ENCODE measurements at places on chromosomes 3 and 15.

GRCh38 chr3:160929595-160929994 lies 173.6 kb downstream of the PPM1L start:
- no peaks in the 10 kb centered on the region for H3K36me3 ChIP-seq
- H3K4me3 ChIP-seq, result no peak overlapping the region
- DNase-seq, result no peak
- H3K27me3 ChIP-seq, result no peaks in the 10 kb centered on the region

DNA sequence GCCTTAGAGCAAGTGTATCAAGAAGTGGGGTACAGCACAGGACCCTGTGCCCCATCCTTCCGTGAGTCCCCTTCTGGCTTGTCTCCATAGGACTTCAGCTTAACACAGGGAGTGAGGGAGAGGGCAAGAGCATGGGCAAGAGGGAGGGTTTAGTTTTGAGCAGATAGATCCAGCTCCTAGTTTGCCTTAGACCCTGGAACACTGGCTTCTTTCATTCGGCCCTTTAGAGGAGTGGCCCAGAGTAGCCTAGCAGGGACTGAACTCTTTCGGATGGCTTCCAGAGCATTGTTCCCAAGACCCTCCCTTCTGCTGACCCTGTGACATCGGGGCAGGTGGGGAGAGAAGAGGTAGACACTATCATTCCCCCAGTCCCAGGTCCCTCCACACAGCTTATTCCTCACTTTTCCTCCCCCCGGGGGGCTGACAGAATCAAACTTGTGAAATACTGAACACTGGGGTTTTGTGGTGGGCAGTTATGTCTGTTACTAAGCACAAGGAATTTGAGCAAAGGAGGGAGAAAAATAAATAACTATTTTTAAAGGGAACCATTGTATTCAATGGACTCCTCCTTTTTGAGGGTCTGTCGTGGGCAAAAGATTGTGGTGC lies 289.6 kb upstream of the C2CD4B start:
- H3K27ac ChIP-seq, result no peak overlapping the region
- no peak overlapping the region for H3K4me3 ChIP-seq
- H3K4me1 ChIP-seq, result no peaks in the 10 kb centered on the region
- H3K27me3 ChIP-seq, result no peaks in the 10 kb centered on the region

DNA sequence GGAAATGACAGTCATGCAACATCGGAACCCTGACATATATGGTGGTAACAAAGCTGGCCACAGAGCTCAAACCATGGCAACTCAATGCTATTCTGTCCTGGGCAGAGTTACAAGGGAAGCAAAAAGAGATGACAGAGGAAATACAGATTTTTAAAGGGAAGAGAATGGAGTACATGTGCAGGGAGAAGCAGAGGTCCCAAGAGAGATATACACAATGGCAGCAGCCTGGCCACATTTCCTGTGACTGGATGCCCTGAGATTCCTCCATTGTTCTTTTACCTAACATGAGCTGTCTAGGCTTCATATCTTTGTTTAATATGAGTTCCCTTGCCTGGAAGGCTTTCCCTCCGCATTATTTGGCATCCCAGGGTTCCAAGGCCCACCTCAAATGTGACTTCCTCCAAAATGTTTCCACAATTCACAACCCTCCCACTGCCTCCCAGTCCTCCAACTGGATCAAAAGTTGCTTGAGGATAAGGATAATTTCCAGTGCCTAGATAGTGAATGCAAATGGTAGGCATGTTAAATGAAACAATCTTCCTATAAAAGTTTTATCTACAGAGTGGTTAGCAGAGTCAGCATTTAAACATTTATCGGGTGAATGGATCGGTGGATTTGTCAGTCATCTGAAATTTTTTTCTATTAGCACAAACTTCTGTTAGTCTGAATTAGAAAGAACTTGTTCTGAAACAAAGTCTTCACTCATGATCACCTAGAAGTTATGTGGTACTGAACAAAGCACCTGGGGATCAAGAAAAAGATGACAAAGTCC lies 86.2 kb downstream of the DHX30 start:
- no peak overlapping the region for H3K27ac ChIP-seq
- no peak overlapping the region for H3K4me3 ChIP-seq

- H3K27me3 ChIP-seq, result no peaks in the 10 kb centered on the region
- no peak overlapping the region for H3K27ac ChIP-seq
- H3K36me3 ChIP-seq, result peaks cover 60% of the 10 kb centered on the region
- no peak overlapping the region for H3K4me3 ChIP-seq
Measured at GRCh38 chr15:65599677-65600076, 11.3 kb downstream of the INTS14 start.

DNA sequence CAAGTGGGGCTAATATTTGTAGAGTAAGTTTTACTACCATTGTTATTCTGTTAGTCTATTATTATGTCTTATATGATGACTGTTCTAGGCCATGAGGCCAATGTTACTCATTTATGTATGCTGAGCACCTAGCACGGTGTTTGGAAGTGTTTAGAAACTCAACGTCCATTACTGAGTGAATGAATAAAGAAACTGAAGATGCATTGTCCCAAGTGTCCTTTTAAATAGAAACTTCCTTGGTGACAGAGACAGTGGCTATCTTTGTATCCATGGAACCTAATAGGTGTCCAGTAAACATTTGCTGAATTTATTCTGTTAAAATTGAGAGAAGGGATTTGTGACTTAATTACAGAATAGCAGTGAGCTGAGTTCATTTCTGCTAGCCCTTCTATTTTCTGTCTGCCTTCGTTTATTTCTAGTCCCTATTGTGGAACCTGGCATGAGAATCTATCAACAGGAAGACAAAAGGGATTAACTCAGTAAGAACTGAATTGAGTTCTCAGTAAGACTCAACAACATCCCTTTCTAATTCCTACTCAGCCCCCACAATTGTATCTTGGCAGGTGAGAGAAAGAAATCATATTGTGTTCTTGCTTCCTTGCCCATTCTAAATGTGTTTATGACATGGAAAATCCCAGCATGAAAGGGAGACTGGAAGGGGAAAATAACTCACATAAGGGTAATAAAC lies 246.6 kb upstream of the LRRC3B start:
- H3K27me3 ChIP-seq, result no peaks in the 10 kb centered on the region
- H3K4me1 ChIP-seq, result no peaks in the 10 kb centered on the region
- no peak for DNase-seq
- no peaks in the 10 kb centered on the region for H3K36me3 ChIP-seq
- H3K4me3 ChIP-seq, result no peak overlapping the region
- H3K27ac ChIP-seq, result no peak overlapping the region

DNA sequence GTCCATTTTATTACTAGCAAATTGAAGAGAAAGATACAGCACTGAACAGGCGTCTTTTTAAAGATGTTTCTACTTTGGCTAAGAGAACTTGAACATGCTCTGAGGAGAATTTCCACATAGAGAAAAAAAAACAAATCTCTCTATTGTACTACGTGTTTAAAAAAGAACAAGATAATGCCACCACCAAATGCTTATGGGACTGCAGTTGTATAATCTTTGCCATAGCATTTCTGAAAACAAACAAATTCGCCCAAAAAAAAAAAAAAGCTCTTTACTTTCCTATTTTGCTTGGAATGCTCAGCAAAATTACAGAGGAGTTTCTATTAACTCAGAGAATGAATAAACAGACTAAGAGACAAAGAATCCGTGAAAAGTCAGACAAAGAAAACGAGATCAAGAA lies 114.2 kb downstream of the CNTN3 start:
- no peak overlapping the region for H3K4me3 ChIP-seq
- no peaks in the 10 kb centered on the region for H3K36me3 ChIP-seq
- no peak for DNase-seq
- no peak overlapping the region for H3K27ac ChIP-seq
- H3K27me3 ChIP-seq, result no peaks in the 10 kb centered on the region
- H3K4me1 ChIP-seq, result no peaks in the 10 kb centered on the region

GRCh38 chr3:71655061-71655460 lies 70.1 kb downstream of the EIF4E3 start:
- H3K4me1 ChIP-seq, result no peaks in the 10 kb centered on the region
- H3K27me3 ChIP-seq, result no peaks in the 10 kb centered on the region
- H3K4me3 ChIP-seq, result no peak overlapping the region
- DNase-seq, result no peak
- H3K36me3 ChIP-seq, result no peaks in the 10 kb centered on the region

GRCh38 chr3:120741837-120742197 lies 499 bp downstream of the RABL3 start:
- peak overlapping the region; percentile 99 for H3K27ac ChIP-seq
- DNase-seq, result no peak
- H3K4me3 ChIP-seq, result peak overlapping the region; percentile 89
- H3K27me3 ChIP-seq, result no peaks in the 10 kb centered on the region
- H3K4me1 ChIP-seq, result peaks cover 12% of the 10 kb centered on the region

GRCh38 chr15:48365575-48365974 lies 34.3 kb downstream of the DUT start:
- DNase-seq, result no peak
- no peaks in the 10 kb centered on the region for H3K36me3 ChIP-seq
- no peak overlapping the region for H3K27ac ChIP-seq

- no peaks in the 10 kb centered on the region for H3K36me3 ChIP-seq
- H3K27me3 ChIP-seq, result no peaks in the 10 kb centered on the region
- H3K27ac ChIP-seq, result no peak overlapping the region
- no peak for DNase-seq
- H3K4me3 ChIP-seq, result peak overlapping the region; percentile 35
- H3K4me1 ChIP-seq, result peaks cover 5% of the 10 kb centered on the region
Measured at GRCh38 chr3:133442518-133442917, 42.7 kb downstream of the BFSP2 start.

GRCh38 chr3:177461765-177462164 lies 264.5 kb upstream of the TBL1XR1 start:
- no peak overlapping the region for H3K4me3 ChIP-seq
- no peaks in the 10 kb centered on the region for H3K4me1 ChIP-seq
- no peaks in the 10 kb centered on the region for H3K27me3 ChIP-seq
- H3K27ac ChIP-seq, result no peak overlapping the region
- DNase-seq, result no peak
- H3K36me3 ChIP-seq, result no peaks in the 10 kb centered on the region

- H3K27me3 ChIP-seq, result no peaks in the 10 kb centered on the region
- H3K36me3 ChIP-seq, result no peaks in the 10 kb centered on the region
- H3K4me3 ChIP-seq, result no peak overlapping the region
- H3K27ac ChIP-seq, result no peak overlapping the region
Measured at GRCh38 chr3:16186565-16186964, 12.1 kb downstream of the GALNT15 start.

DNA sequence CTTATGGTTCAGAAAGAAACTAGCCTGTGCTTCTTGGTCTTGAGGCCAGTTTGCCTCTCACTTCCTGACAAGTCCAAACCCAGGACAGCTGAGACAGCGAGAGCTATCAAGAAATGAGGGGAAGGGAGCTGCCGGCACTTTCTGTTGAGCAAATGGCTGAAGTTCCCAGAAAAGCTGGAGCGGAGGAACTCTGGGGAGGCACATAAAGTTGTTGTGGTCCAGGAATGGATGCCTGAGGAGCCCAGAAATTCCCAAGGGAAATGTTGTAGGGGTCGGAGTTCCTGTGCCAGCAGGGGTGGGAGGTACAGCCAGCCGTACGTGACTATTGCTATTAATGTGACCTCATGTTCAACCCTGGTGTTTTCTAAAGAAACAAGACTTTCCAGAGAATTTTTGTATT lies 98.8 kb upstream of the TNFAIP8L3 start:
- no peaks in the 10 kb centered on the region for H3K4me1 ChIP-seq
- H3K27ac ChIP-seq, result no peak overlapping the region
- H3K4me3 ChIP-seq, result no peak overlapping the region
- H3K27me3 ChIP-seq, result peaks cover 8% of the 10 kb centered on the region
- DNase-seq, result no peak
- no peaks in the 10 kb centered on the region for H3K36me3 ChIP-seq

GRCh38 chr15:35506272-35506870 lies 39.6 kb downstream of the DPH6 start:
- H3K27me3 ChIP-seq, result no peaks in the 10 kb centered on the region
- no peak overlapping the region for H3K4me3 ChIP-seq
- H3K36me3 ChIP-seq, result no peaks in the 10 kb centered on the region
- no peak overlapping the region for H3K27ac ChIP-seq
- H3K4me1 ChIP-seq, result no peaks in the 10 kb centered on the region

DNA sequence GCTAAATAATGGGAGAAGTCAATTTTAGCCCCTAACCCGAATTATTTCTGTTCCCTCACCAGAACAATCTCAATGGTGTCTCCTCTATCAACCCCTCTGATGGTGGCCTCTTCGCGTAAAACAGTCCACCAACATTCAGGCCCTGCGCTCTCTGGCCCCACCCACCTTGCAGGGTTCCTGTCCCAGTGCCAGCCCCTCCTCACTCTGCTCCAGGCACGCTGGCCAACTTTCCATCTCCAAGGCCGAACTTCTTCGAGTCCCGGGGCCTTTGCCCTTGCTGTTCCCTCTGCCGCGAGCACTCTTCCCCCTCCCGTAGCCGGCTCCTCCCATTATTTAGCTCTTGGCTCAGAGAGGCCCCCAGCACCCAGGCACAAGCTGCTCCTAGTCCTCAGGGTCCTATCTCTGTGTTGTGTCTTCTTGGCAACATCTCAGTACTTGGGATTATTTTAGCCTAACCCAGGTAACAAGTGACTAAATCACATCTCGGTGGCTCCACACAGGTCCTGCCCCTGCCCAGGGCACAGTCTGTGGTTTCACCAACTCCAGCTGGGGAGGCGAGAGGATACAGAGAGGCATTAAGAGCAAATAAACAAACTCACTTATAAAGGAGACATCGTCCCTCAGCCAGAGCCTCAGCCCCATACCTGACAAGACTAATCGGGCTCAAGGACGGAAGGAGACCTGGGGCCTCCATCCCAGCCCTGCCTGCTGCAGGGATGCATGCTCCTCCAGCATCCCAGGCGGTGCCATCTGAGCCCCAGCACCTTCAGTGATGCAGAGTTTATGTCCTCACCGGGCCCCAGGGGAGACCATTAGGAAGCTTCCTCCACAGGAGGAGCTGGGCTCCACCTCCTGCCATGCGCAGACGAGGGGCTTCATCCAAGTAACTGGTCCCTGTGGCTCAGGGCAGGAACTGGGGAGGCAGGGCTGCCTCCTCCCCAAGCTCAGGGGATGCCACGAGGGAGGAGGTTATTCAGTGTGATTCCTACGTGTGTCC lies 19.7 kb upstream of the IQSEC1 start:
- H3K27me3 ChIP-seq, result no peaks in the 10 kb centered on the region
- DNase-seq, result no peak
- H3K4me1 ChIP-seq, result peaks cover 6% of the 10 kb centered on the region
- no peak overlapping the region for H3K4me3 ChIP-seq

DNA sequence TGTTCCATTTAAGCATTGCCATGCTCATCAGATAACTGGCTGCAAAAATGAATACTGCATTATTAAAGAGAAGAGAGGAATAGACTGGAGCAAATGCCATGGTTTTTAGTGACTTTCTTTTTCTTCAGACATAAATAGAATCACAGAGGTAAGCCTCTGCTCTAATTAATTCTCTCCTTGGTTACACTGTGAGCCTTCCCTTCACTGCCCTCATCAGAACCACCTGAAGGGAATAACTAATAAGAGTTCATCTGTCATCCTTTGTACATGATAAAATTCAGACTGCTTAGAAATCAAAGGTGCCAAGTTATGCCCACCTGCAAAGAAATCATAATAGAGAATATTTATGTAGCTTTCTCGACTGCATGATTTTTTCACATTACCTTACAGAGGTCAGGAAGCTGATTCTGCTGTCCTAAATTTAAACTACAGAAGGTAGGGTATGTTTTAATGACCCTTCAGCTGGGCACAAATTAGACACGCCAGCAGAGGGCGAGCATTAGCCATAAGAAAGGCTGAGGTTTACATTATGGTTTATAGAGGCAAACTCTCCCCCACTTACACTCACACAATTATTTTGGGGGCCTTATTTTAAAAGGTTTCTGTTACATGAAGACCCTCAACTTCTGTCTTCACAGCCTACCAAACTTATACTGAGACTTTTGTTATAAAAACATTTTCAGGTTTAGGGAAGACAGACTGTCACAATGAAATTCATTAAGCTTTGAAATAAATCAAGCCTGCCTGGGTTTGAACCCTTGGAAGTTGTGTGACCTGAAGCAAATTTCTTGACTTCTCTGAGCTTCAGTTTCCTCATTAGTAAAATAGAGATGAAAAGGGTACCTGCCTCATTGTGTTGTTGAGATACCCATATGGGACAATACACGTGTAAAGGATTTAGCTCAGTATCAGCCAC lies 15.3 kb upstream of the UNC13C start:
- no peak overlapping the region for H3K27ac ChIP-seq
- no peaks in the 10 kb centered on the region for H3K36me3 ChIP-seq
- no peak for DNase-seq
- H3K4me3 ChIP-seq, result no peak overlapping the region
- H3K4me1 ChIP-seq, result no peaks in the 10 kb centered on the region
